Right atrium auricular region (tissue), 2 donors: ENCODE measurements at places on chromosomes 6 and 20. TPM values are rescaled to one million over a fixed set of nuclear protein-coding genes. Genes with fewer than 3 reads are reported as not detected.

DNA sequence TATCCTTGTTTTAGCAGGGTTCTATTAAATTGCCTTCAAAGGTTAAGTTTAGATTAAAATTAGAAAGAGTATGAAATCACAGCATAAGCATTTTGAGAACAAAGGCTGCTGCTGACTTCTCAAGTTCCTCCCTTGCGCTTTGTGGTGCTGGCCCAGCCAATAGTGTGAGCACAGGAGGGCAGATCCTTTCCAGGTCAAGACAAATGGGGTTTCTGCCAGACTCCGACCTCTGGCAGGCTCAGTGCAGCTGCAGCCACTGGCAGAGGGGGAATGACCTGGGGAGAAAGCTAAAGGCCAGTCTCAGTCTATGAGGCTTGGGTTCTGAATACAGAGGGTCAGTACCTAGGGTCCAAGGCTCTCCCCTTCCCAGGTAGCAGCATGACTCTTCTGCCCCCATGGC lies 27.0 kb downstream of the CLIC5 start:
- no peak for DNase-seq

GRCh38 chr20:63597651-63598478 lies 23.8 kb upstream of the HELZ2 start:
- DNase-seq = no peak

Gene STMND1
- not detected for total RNA-seq

Gene OR2H2
- total RNA-seq = not detected

Gene HLA-DQA2
- 0.75 TPM for total RNA-seq

- DNase-seq = no peak
Observed at GRCh38 chr6:2957696-2958330, 13.6 kb downstream of the SERPINB6 start.

GRCh38 chr6:160279850-160280249 lies 21.2 kb upstream of the SLC22A2 start:
- no peak for DNase-seq

DNA sequence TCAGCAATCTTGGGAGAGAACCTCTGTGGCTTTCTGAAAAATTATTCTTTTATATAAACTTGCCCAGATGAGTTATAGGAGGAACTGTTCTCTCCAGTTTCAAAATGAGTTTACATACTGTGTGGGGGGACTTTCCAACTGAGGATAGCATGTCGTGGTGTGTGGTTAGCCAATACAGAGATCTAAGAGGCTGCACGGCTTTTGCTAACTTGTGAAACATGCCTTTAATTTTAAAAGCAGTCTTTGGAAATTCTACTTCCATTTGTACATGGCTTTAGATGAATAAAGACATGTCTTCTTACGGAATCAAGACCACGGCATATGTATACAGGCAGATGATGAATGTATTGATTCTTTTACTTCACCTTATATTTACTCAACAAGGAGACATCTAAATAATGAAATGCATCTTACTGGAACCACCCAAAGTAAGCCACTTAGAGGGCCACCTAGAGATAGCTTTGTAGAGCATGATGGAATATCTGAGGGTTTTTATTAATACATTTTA lies 39.8 kb downstream of the HIVEP1 start:
- DNase-seq = no peak

DNA sequence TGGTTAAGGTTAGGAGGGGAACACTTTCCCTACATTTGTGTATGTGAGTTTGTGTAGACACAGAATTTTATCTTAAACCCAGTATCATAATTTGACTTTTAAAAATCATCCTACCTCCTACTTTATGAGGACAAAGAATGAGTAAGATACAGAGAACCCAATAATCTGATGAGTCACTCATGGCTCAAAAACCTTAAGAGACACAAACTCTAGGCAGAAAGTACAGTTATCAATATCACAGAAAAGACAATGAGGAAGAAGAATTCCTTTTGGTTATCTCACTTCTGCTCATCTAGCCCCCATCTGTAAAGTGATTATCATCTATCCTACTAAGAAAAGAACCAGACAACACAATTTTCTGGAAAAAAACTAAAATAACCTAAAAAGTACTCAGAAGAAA lies 87.7 kb downstream of the EPB41L2 start:
- no peak for DNase-seq

DNA sequence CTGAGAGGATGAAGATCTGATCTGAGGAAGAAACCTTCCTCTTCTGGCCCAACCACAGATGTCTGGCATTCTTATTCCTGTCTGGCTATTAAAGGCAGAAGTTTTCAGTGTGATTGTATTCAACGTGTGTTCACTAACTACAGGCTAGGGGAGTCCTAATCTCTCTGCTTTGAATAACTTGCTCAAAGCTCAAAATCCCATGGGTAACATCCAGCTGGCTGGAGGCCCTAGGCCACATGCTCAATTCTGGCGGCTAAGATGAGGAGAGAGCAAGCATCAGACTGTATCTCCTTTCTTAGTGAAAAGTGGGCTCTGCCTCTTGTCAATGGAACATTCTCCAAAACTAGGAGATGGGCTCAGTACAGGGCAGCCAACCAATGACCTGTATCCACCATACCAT lies 478.0 kb downstream of the KIF16B start:
- DNase-seq = no peak

DNA sequence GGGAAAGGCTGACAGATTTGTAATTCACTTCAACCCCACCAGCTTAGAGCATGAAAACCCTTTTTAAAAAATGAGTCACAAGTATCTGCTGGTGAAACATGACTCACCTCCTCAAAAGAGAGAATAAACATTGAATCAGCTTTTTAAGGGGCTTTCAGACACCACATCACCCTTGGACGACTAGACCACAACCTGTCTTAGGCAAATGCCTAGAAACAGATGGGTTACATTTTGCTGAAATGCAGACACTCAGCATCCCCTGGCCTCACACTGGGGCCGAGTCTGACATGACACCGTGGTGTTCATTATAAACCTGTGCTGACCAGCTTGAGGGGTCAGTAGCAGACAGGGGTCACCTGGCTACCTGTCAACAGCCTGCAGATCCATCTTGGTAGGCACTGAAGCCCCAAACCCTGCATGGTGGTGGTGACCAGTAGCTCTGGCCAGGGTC lies 175.3 kb upstream of the CST7 start:
- DNase-seq = no peak

Gene TSPO2
- total RNA-seq = not detected

Gene OR2B6
- not detected for total RNA-seq

Gene CCM2L
- total RNA-seq = 8.1 TPM

Gene PRPH2
- total RNA-seq = 1.1 TPM

DNA sequence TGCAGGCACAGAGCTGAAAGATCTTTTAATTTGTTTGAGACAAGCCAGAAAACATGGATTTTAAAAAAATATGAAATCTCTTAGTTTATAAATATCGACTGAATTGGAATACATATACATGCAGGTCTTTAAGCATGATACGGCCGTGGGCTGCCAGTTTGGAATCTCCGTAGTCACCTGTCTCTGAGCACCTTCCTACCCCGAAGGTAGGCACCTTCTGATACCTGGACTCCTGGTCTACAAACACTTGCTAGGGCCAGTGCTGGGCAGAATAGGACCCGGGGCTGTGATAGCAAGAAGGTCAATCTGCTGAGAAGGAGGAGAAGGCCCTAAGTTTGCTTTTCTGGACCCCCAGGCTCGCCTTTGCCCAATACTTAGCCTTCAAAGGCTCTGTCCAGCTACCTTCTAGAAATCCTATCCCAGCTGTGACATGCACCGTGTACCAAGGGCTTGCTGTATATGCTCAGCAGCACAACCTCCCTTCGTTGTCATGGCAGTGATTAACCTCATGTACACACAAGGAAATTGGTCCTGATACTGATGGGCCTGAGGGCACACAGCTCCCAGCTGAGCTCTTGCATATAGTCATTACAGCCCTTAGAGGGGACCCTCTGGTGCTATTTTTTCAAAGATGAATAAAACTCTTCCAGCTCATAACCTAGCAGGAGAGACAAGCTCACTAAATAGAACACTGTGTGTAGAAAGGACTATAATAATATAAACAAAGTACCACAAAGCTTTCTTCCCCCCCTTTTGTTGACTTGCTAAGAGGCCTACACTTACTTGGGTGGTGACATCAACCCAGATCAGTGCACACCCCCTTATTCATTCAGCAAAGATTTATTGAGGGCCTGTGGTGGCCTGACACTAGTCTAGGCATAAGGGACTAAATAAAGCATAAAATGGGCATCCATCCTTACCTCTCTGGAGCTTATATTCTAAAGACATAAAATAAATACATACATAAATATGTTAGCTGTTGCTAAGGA lies 17.7 kb downstream of the SNPH start:
- no peak for DNase-seq

DNA sequence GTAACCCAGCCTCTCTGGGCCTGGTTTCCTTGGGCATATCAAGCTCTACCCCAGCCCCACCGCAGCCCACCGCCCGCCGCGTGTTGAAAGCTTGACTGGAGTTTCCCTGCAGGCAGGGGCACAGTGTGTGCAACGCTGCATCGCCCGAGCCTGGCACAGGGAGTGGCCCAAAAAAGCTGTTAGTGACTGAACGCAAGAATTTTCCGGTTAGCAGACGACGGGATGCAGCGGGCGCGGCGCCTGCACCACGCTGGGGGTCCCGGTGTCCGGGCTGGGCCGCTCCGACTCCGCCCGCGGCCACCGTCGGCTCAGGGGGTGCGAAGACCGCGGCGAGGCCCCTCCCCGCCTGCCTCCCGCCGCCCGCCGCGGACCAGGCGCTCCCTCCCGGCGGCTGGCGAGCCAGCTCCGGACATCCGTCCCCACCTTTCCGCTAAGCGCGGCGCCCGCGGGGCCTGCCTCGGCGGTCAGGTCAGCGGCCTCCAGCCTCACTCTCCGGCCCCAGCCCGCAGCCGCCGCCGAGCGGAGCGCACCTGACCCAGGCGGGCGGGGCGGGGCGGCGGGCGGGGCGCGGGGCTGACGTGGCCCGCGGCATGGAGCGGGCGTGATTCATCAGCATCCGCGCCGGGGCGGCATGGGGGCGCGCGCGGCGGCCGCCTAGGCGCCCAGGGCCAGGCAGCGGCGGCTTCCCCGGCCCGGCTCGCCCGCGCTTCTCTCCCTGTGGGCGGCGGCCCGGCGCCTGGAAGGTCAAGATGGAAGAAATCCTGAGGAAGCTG lies at the start of gene ARFGEF3:
Gene ARFGEF3 (plus strand): TSS at position 602 of the 773 bp plus-strand sequence. CDS start 148 bp downstream, at position 750.
- no peak for DNase-seq

- DNase-seq = no peak
Observed at GRCh38 chr6:106820412-106820852, 154.1 kb downstream of the CD24 start.

DNA sequence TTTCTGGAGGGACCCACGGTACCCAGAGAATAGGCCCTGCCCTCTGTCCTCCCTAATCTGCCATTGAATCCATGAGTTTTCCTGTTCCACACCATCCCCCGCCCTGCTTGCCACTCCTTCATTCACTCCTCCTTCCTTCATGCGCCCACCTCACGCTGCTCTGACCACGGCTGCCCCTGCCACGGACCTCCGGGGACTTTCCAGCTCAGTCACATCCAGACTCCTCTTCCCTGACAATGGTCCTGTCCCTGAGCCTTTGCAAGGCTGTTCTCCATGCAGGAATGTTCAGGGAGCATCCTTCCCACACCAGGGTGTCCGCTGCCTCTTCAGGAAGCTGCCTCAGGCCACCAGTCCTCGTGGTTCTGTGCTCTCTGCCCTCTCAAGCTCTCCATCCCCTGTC lies 25.9 kb downstream of the GLP1R start:
- DNase-seq = no peak

- no peak for DNase-seq
Observed at GRCh38 chr6:7087491-7087979, 20.2 kb upstream of the RREB1 start.

Gene KHDRBS2
- not detected for total RNA-seq

Gene AGER
- 1.4 TPM for total RNA-seq
